CD4-positive, alpha-beta T cell (primary cell): ENCODE measurements at places on chromosomes 16 and 17.

DNA sequence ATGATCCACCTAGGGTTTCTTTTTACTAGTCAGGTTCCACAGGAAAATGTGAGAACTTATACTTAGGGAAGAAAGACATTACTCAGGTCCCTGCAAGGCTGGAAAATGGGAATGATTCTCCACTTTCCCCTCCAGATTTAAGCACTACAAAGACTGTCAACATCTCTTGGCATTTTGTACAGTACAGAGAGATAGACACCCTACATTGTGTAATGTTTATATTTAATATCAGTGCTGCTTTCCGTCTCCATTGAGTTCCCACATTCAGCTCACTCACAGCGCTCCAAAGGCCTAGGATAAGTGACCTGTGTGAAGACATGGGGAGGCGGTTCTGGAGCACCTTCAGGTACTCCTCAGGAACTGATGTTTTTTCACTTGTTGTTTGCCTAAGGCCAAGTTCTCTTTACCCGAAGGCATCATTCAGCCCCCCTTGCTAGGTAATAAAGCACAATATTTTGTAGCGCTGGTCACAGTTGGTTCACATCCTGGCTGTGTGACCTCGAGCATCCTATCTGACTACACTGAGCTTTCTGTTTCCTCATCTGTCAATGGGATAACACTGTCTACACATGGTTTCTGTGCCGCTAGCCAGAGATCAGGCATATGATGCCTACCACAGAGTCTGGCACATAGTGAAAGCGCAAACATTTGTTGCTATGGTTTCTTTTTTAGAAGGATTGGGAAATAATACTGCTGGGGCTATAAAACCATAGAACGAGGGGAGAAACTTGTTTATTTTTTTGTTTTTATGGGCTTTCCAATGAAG is 226.6 kb downstream of the ZFHX3 start:
- DNase-seq = no peak

DNA sequence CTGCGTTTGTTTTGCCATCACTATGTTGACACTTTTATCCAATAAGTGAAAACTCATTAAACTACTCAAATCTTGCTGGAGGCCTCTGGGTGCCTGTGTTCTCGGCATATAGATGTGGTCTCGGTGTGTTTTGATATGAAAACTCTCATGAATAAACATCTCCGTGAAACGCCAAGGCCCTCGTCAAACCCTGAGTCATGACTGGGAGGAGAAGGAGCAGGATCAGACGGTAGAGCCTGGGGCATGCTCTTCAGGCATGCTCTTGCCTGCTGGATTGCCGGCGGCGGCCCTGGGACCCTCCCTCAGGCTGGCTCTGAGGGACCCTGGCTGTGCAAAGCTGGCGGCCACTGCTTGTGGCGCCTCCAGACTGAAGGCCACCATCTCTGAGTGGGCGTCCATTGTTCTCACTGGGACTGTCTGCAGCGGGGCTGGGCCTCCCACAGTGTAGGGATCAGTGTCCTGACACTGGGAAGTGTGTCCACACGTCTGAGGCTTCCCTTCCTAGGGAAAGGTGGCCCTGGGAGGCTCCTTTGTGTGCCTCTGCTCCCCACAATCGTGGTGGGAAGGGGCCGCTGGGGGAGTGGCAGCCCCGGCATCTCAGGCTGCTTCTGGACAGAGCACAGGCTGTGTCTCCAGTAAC is 1.7 kb upstream of the NPB start:
- no peak for DNase-seq

- no peak for DNase-seq
Measured at GRCh38 chr17:59267776-59268175, 47.5 kb downstream of the GDPD1 start.

DNA sequence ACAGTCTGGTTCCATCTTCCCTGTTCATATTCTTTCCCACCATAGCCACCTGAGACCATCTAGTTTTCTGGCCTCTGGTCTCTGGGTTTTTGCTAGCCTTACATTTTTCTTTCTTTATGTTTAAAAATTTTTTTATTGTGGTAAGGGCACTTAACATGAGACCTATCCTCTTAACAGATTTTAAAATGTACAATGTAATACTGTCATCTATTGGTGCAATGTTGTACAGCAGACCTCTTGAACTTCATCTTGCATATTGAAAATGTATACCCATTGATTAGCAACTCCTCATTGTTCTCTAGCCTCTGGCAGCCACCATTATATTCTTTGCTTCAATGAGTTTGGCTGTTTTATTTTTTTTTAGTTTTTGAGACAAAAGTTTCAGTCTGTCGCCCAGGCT is 39.2 kb downstream of the ITGAM start:
- DNase-seq = no peak

- no peak for DNase-seq
Measured at GRCh38 chr16:82440336-82440735, 186.4 kb upstream of the CDH13 start.

GRCh38 chr16:50534091-50534490 is 14.1 kb upstream of the NKD1 start:
- no peak for DNase-seq

DNA sequence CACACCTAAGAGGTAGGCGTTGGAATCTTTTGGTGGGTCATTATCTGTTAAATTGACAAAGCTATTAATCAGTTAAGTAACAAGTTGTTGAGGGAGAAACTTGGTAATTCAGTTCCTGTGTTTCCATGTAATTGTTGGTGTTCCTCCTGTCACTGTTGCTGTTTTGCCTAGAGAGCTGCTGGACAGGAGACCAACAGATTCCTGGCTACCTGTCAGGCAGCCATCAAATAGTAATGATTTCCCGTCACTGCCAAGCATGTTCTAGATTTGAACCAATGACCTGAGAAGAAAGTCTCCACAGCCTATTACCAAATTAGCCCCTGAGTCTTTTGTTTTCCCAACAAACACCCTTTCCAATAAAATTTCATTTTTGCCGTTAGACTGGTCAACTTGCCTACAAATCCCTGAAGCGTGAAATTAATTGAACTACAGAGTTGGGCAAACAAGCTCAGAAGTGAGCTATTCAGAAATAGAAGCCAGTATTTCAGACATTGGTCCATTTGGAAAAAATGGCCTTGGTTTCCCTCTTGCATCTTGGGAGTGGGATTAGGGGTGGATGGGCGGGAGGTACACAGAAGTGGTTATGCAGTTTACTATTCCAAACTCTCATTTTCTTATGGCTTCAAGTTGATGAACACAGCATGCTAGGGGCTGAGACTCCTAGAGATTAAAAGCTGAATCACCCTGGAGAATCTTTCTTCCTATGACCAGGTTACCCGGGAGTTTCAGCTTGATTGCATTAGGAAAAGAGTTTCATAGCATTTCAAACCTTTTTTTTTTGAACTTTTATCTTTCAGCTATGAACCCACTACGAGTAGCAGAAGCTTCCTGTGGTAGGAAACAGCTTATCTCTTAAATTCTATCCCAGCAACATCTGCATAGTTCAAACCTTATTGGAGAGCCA is 262.8 kb upstream of the MAF start:
- no peak for DNase-seq

DNA sequence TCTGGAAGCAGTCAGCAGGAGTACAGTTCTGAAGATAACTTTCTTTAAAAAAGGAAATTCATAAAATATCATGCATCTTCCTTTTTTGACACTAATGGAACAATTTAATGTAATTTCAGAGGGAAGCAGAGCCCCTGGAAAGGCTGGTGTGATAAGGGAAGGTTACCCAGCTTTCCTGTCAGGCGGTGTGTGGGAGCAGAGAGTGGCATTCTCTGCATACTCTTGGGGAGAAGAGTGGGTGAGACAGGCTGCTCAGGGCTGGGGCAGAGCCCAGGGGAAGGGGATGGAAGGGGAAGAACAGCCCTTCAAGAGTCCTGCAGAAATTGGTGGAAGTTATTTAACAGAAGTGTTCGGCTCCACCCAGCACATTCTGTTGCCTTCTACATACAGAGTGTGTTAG is 84.7 kb downstream of the PRKCB start:
- no peak for DNase-seq

DNA sequence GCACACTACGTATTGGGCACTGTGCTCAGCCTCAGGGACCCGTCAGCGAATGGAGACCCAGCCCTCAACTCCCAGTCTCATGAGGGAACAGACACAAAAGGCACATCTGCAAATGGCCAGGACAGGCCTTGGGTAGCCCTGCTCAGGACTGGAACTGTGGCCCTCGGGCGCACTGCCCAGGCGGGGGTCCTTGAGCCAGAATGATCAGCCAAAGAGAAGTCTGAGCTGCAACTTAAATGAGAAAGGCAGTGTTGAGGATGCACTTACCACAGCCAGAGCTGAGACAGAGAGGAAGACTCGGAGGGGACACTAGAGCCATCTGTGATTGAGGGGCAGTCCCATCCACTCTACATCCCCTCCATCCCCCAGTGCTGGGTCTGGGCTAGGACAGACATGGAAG is 117.3 kb downstream of the C16orf95 start:
- DNase-seq = no peak

GRCh38 chr16:88963583-88963982 is 13.4 kb downstream of the CBFA2T3 start:
- no peak for DNase-seq

DNA sequence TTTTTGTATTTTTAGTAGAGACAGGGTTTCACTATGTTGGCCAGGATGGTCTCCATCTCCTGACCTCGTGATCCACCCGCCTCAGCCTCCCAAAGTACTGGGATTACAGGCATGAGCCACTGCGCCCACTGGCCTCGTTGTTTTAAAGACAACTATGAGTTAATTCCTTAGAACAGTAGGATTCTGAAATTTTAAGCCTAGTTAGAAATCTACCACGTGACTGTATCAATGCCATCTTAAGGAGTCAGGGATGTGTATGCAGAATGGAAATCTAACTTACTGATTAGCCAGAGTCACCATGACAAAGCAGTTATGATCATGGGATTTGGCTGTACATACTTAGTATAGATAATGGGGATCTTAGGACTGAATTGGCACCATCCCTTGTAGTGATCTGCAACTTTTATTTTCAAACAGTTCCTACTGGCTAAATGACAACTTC is 2.8 kb downstream of the CEP20 start:
- no peak for DNase-seq

GRCh38 chr16:26642047-26642664 is 424.6 kb upstream of the C16orf82 start:
- no peak for DNase-seq

DNA sequence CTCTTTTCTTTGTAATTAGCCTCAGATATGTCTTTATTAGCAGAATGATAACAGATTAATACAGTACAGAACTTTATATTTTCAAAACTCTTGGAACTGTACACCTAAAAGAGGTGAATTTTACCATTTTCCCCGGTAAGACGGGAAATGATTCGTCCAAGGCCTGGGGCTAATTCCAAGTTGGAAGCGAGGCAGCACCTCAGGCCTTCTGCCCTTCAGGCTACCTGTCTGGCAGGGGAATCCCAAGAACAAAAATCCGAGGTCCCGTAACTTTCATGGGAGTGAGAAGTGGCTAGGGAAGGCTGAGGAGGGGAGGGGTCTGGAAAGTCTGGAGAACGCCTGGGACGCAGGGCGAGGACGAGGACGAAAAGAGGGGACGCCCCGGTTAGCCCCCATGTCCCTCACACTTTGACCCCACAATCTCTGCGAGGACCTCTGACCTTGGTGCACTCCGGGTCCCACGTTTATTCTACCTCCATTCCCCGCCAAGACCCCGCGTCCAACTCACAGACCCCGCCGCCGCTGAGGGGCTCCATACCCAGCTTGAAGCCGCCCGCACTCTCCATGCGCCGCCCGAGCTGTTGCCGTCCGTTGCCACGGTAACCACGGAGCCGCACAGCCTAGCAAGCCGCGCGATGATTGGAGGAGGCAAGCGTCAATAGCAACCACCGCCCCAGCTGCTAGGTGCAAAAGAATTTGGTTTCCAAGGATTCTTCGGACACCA is at the start of gene HYDIN:
HYDIN (minus strand) TSS at position 601 of the 724 bp plus-strand sequence. CDS start 43,827 bp downstream, outside the sequence.
- DNase-seq = no peak

GRCh38 chr16:51723036-51723724 is 572.1 kb upstream of the SALL1 start:
- no peak for DNase-seq

- no peak for DNase-seq
Measured at GRCh38 chr17:2947996-2948550, 115.3 kb downstream of the OR1D5 start.
